Left ventricle myocardium inferior (tissue), 1 donor: ENCODE measurements at places on chromosomes 1 and 21. TPM values are rescaled to one million over a fixed set of nuclear protein-coding genes. Genes with fewer than 3 reads are reported as not detected.

Gene OR2T35
- not detected for total RNA-seq

Gene LAMB3
- 6.5 TPM for total RNA-seq

Gene RGSL1
- total RNA-seq, result not detected

Gene FBXO44
- 20.2 TPM for total RNA-seq

Gene GBP5
- total RNA-seq, result 0.44 TPM

Gene HSF2BP
- 0.16 TPM for total RNA-seq

Gene HPDL
- total RNA-seq, result not detected

Gene SPRR2A
- total RNA-seq, result not detected

DNA sequence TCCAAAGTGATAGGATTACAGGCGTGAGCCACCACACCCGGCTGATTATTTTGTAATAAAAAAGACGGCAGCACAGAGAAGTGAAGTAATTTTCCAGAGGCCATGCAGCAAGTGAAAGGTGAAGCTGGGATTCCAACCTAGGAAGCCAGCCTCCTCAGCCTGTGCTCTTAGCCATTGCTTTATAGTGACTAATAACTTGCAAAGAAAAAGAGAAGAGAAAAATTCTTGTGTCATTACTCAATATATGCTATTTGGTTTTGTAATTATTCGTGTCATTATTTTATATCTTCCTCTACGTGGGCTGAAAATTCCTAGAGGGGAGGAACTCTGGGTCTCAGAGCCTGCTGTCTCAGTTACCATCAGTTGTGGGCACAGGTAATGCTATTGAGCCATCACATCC is 1.6 kb upstream of the IER5 start:
- peaks cover 43% of the 10 kb centered on the region for H3K4me1 ChIP-seq
- no peaks in the 10 kb centered on the region for H3K27me3 ChIP-seq
- no peak overlapping the region for H3K4me3 ChIP-seq
- DNase-seq, result no peak
- H3K36me3 ChIP-seq, result no peaks in the 10 kb centered on the region

DNA sequence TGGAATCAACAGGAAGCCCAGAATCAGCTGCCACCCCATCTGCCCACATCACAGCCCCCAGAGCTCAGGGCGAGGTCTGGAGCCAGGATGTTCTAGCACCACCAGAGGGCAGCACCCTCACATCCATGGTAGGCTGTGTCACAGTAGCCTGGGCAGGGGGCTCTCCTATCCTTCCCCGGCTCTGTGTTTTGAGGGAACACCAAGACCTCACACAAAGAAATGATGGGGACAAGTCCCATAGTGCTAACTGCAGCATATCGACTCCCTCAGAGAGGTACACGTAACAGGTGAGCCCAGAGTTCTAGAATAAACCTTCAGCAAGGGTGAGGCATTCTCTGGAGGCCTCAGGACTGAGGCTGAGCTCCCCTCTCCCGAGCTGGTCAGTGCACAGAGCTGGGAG is 2.3 kb upstream of the KCNC4 start:
- H3K4me3 ChIP-seq, result no peak overlapping the region
- peak; percentile 65 for DNase-seq
- H3K36me3 ChIP-seq, result no peaks in the 10 kb centered on the region
- H3K27me3 ChIP-seq, result peaks cover 14% of the 10 kb centered on the region

DNA sequence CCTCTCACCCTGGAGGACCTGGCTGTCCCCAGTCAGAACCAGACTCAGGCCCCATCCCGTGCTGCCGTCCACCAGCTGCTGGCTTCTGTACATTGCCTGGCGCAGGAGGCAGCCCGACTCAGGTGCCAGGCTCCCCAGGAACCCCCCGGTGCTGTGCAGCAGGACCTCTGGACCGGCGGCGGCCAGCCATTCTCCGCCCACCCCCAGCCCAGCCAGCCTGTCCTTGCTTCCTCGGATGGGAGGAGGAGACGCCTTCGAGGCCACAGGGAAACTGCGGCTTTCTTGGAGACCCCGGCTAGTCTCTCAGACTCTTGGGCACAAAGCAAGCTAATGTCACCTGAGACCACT is 4.4 kb downstream of the C1orf167 start:
- H3K4me1 ChIP-seq, result peaks cover 17% of the 10 kb centered on the region

- DNase-seq, result no peak
- H3K27me3 ChIP-seq, result peaks cover 87% of the 10 kb centered on the region
- H3K4me3 ChIP-seq, result no peak overlapping the region
- H3K36me3 ChIP-seq, result no peaks in the 10 kb centered on the region
- H3K4me1 ChIP-seq, result no peaks in the 10 kb centered on the region
These were observed 602.9 kb downstream of the NPHP4 start for GRCh38 chr1:5389101-5389885.

- no peak for DNase-seq
- no peaks in the 10 kb centered on the region for H3K27me3 ChIP-seq
- peaks cover 9% of the 10 kb centered on the region for H3K4me1 ChIP-seq
- H3K36me3 ChIP-seq, result no peaks in the 10 kb centered on the region
- no peak overlapping the region for H3K4me3 ChIP-seq
These were observed 186.8 kb downstream of the LTN1 start for GRCh38 chr21:28805885-28806284.

DNA sequence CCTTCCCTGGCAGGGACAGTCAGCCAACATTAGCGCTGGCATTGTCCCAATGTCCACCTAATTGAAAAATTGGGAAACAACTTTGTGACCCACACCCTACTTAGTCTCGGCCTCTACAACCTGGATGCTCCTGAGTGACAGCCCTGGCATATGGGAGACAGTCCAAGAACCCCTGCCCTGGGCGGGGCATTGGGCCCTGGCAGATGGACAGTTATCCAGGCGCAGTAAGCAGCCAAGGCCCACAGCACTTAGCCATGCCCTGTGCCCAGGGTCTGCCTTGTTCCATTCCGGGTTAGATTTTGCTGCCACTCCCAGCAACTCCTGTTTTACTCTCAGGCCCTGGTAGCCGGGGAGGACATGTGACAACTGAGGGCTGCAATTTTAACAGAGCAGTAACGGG is 50.3 kb downstream of the NFASC start:
- no peak for DNase-seq
- H3K4me3 ChIP-seq, result no peak overlapping the region
- H3K4me1 ChIP-seq, result peaks cover 37% of the 10 kb centered on the region
- no peaks in the 10 kb centered on the region for H3K36me3 ChIP-seq

DNA sequence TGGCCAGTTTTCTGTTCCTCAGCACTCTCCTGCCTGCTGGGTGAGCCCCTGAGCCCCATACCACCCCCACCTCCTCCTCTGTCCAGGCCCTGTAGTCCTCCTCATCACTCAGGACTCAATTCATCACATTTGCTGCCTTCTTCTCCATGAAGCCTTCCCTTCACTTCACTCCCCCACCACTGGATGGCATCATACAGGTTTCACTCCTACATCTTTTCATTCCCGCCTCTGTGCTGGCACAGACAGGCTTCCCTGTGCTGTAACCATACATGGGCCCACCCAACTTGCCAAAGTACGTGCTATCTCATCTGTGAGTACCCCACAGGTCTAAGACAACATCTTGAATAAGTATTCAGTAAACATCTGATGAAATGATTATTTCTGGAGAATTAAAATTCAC is 56.9 kb downstream of the SLC45A1 start:
- no peak for DNase-seq
- no peaks in the 10 kb centered on the region for H3K27me3 ChIP-seq
- peak overlapping the region; percentile 94 for H3K27ac ChIP-seq
- no peaks in the 10 kb centered on the region for H3K36me3 ChIP-seq
- H3K4me1 ChIP-seq, result peaks cover 97% of the 10 kb centered on the region

GRCh38 chr1:36096500-36097432 is 8.1 kb downstream of the ADPRS start:
- peaks cover 39% of the 10 kb centered on the region for H3K4me1 ChIP-seq
- H3K27me3 ChIP-seq, result no peaks in the 10 kb centered on the region
- H3K27ac ChIP-seq, result peak overlapping the region; percentile 9
- H3K36me3 ChIP-seq, result peaks cover 34% of the 10 kb centered on the region
- H3K4me3 ChIP-seq, result no peak overlapping the region

DNA sequence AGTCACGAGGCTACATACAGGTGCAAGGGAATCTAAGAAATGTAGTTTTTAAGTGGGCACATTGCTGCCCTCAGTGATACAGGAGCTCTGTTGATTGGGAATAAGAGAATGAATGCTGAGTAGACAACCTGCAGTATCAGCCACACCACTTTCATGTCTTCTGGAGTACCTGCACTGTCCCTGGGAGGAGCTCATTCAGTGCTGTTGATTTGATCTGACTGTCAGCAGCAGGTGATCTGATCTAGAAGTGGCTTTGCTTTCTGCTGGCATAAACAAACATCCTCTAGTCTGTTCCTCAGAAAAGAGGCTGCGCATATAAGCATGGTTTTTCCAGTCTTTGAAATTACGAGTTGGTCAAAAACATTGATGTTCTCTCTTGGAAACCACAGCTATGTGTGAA is 35.5 kb upstream of the LRRC52 start:
- no peaks in the 10 kb centered on the region for H3K27me3 ChIP-seq
- H3K4me1 ChIP-seq, result no peaks in the 10 kb centered on the region
- no peak overlapping the region for H3K4me3 ChIP-seq
- no peak overlapping the region for H3K27ac ChIP-seq
- H3K36me3 ChIP-seq, result no peaks in the 10 kb centered on the region
- no peak for DNase-seq

DNA sequence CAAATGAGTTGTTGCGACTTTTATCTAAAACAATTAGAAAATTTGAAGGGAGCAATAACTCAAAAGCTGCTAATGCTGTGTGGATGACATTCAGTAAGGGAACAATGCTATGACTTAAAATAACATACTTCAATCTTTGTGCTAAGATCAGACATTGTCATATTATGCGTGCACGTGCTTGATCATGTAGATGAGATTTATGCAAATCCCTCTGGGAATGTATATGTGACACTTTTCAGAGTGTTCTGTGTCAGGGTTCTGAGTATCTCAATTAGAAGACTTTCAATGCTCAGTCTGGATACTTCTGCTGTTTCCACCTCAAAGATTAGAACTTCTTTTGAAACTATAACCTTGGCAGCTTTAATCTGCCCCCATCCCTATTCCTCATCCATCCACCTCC is 18.6 kb upstream of the POU2F1 start:
- H3K4me3 ChIP-seq, result no peak overlapping the region
- peaks cover 12% of the 10 kb centered on the region for H3K4me1 ChIP-seq
- no peak for DNase-seq
- no peaks in the 10 kb centered on the region for H3K27me3 ChIP-seq

DNA sequence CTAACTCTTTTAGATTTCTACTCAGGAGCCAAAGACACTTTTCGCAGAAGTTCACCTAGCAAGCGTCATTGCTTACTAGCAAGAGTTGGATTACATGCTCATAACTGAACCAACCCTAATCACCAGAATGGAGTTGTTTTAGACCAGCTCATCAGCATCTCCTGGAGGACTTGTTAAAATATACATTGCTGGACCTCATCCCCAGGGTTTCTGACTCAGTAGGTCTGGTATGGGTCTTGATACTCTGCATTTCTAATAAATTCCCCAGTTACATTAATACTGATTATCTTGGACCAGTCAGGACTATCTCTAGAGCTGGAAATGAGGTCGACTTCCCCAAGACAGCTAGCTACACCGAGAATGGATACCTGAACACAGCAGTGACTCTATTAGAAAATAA is 9.7 kb upstream of the PRDX6 start:
- H3K36me3 ChIP-seq, result peaks cover 8% of the 10 kb centered on the region
- no peak for DNase-seq
- H3K4me1 ChIP-seq, result no peaks in the 10 kb centered on the region
- no peak overlapping the region for H3K4me3 ChIP-seq
- H3K27me3 ChIP-seq, result no peaks in the 10 kb centered on the region
- no peak overlapping the region for H3K27ac ChIP-seq

GRCh38 chr1:38507563-38507962 is 352.0 kb downstream of the RRAGC start:
- no peak overlapping the region for H3K4me3 ChIP-seq
- peaks cover 93% of the 10 kb centered on the region for H3K27me3 ChIP-seq
- H3K4me1 ChIP-seq, result peaks cover under 1% of the 10 kb centered on the region
- no peaks in the 10 kb centered on the region for H3K36me3 ChIP-seq
- H3K27ac ChIP-seq, result no peak overlapping the region
- DNase-seq, result no peak

- no peaks in the 10 kb centered on the region for H3K36me3 ChIP-seq
- no peak for DNase-seq
- H3K27me3 ChIP-seq, result no peaks in the 10 kb centered on the region
- H3K27ac ChIP-seq, result no peak overlapping the region
- H3K4me3 ChIP-seq, result no peak overlapping the region
These were observed 21.2 kb downstream of the PRRX1 start for GRCh38 chr1:170685166-170685565.

DNA sequence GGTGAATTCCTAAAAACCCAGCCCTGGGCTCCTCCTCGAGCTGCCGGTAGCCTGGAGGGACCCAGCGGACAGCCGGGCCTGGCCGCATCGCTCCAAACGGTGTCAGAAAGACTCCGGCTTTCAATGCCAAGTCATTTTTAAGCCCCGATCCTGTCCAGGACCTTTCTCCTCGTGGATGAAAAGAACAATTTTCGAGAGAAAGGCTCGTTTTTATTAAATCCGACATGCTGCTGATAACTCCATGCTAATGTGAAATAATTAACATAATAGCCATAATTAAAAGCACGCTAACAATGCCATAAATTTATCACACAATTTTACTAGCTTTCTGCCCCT is 4.6 kb upstream of the FOXD3 start:
- no peak for DNase-seq
- H3K4me1 ChIP-seq, result peaks cover 38% of the 10 kb centered on the region
- peaks cover 100% of the 10 kb centered on the region for H3K27me3 ChIP-seq
- peak overlapping the region; percentile 60 for H3K4me3 ChIP-seq

DNA sequence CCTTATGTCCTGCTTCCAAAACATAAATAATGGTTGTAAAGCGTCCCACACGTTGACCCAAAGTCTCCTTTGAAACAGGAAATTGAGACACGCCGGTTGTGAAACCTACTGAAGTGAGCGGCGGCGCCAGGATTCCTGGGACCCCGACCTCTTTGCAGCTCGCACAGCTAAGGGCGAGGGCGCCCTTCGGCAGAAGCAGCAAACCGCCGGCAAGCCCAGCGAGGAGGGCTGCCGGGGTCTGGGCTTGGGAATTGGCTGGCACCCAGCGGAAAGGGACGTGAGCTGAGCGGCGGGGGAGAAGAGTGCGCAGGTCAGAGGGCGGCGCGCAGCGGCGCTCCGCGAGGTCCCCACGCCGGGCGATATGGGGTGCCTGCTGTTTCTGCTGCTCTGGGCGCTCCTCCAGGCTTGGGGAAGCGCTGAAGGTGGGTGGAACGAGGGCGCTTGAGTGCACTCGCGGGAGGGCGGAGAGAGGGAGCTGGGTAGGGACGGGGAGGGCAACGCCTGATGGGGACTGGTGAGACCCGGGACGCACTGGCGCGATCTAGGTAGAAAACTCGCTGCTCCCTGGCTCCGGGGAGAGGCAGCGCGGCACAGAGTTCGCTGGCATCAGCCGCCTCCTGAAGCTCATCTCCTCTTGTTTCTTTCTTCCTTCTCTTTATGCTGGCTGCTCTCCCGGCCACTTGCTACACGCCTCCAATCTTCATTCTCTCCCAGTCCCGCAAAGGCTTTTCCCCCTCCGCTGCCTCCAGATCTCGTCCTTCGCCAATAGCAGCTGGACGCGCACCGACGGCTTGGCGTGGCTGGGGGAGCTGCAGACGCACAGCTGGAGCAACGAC is at the start of gene CD1D:
Gene CD1D, plus strand, starts transcription at position 155 of the 836 bp plus-strand sequence. Its CDS starts 207 bp downstream, at position 362.
- H3K36me3 ChIP-seq, result no peaks in the 10 kb centered on the region
- peak; percentile 33 for DNase-seq
- H3K27me3 ChIP-seq, result peaks cover 16% of the 10 kb centered on the region
- peak within 1 kb of the TSS; percentile 78 for H3K4me3 ChIP-seq
- peak within 1 kb of the TSS; percentile 67 for H3K27ac ChIP-seq
- H3K4me1 ChIP-seq, result peaks cover 41% of the 10 kb centered on the region

- no peak for DNase-seq
- peaks cover 65% of the 10 kb centered on the region for H3K27me3 ChIP-seq
- H3K4me3 ChIP-seq, result no peak overlapping the region
- no peaks in the 10 kb centered on the region for H3K36me3 ChIP-seq
These were observed 91.2 kb downstream of the UBIAD1 start for GRCh38 chr1:11364170-11364569.

GRCh38 chr1:96016219-96016618 is 705.4 kb upstream of the PTBP2 start:
- no peaks in the 10 kb centered on the region for H3K36me3 ChIP-seq
- H3K27ac ChIP-seq, result no peak overlapping the region
- H3K27me3 ChIP-seq, result no peaks in the 10 kb centered on the region
- no peak overlapping the region for H3K4me3 ChIP-seq
- DNase-seq, result no peak
